WTC11 (cell line): ENCODE measurements at places on chromosomes 12 and 14. TPM values are rescaled to one million over a fixed set of nuclear protein-coding genes. Genes with fewer than 3 reads are reported as not detected.

DNA sequence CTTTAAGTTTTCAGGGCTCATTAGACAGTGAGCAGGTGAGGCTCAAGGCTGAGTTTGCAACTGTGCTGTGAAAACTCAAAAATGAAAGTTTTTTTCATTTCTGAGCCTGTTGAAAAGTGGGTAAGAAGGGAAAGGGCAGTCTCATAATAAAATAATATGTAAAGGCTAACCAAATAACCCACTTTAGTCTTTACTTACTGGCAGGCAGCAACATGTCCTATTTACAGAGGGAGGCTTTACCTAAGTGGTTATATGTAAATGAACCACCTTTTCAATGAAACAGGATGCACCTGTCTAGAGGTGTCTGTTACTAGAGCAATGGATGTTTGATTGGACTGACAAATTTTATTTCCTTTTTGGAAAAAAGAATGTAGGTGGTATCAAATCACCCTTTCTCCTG is 158.0 kb downstream of the ETV6 start:
- H3K27me3 ChIP-seq, result no peaks in the 10 kb centered on the region

The DIO2 gene
- 0.02 to 0.04 TPM (median 0.02 TPM) in 3 replicates for total RNA-seq

DNA sequence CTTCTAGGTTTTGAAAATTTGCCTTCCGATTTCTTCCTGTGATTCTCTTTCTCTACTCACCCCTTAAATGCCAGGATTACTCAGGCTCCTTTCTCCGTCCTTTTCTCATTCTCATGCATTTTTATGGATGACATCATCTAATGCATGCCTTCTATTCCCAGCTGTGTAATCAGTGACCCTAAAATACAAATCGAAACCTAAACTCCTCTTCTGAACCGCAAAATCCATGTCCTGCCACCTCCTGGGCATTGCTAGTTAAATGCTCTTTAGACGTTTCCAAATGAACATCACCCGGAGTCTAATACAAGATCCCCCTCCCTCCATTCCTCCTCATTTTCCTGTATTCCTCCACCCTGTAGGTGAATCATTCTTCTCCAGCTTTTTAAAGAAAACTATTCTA is 1703.1 kb upstream of the FLRT2 start:
- H3K4me3 ChIP-seq, result no peak overlapping the region
- H3K27me3 ChIP-seq, result no peaks in the 10 kb centered on the region
- H3K36me3 ChIP-seq, result no peaks in the 10 kb centered on the region
- no peak for DNase-seq
- peaks cover 41% of the 10 kb centered on the region for H3K4me1 ChIP-seq

- H3K36me3 ChIP-seq, result no peaks in the 10 kb centered on the region
- H3K4me3 ChIP-seq, result no peak overlapping the region
- peaks cover 64% of the 10 kb centered on the region for H3K27me3 ChIP-seq
- H3K27ac ChIP-seq, result no peak overlapping the region
- peaks cover 26% of the 10 kb centered on the region for H3K4me1 ChIP-seq
These were observed 177.2 kb downstream of the KCNA5 start for GRCh38 chr12:5220835-5221234.

The STON2 gene
- total RNA-seq, result 43.0 to 69.2 TPM (median 45.2 TPM) in 3 replicates
